ENCODE measurements at places on chromosomes 1 and 21.

DNA sequence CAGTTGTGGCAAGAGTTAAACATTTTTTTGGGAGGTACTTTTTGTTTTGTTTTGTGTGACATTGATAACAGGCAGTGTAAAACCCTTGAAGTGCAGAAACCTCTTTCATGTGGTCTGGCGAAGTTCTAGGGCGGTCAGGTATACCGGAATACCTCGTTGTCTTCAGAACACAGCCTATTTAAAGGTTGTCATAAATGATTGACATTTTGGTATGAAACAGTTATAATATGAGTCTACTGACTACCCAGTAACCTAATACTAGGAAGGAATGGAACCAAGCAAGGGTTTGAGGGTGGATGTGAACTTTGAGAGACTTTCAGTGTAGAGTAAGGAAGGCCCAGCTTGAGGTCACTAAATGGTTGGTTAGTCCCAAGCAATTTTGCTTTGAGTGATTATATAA is 40.5 kb downstream of the PATJ start:
- peak; percentile 24 for DNase-seq

GRCh38 chr1:9960706-9961562 is 17.7 kb downstream of the NMNAT1 start:
- DNase-seq, result no peak

- DNase-seq, result no peak
Measured at GRCh38 chr1:194476872-194477271, 1290.5 kb upstream of the B3GALT2 start.

- no peak for DNase-seq
Measured at GRCh38 chr21:40633048-40633447, 213.9 kb downstream of the DSCAM start.

- DNase-seq, result no peak
Measured at GRCh38 chr1:197944485-197944884, 27.3 kb downstream of the LHX9 start.

DNA sequence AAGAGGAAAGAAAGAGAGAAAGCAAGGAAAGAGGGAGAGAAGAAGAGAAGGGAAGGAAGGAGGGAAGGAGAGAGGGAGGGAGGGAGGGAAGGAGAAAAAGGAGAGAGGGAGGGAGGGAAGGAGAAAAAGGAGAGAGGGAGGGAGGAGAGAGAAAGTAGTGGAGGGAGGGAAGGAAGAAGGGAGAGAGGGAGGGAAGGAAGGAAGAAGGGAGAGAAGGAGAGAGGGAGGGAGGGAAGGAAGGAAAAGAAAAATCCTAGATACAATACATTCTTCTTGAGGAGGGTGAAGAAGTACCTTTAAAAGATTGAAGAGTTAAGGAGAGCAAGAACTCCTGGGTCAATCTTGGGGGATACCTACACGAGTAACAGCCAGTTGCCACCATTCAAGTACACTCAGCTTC is 29.2 kb downstream of the MCOLN2 start:
- DNase-seq, result no peak

GRCh38 chr1:160211046-160211790 is 6.0 kb downstream of the PEA15 start:
- no peak for DNase-seq

DNA sequence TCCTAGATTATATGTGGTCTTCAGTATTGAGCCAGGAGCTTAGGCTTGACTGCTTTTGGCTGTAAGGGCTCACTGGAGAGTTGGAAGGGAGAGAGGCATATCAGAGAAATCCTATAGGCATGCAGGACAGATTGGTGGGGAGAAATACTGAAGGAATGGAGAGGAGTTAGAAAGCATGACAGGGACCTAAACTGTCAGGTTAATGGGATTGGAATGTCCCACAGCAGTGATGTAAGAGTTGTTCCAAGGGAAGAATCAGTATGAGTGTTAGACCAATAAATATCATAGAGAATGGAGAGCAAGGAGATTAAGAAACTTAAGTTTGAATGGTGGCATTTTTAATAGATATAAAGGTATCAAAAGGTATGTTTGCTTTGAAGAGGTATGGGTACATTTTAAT is 39.7 kb downstream of the SLC35A3 start:
- no peak for DNase-seq

DNA sequence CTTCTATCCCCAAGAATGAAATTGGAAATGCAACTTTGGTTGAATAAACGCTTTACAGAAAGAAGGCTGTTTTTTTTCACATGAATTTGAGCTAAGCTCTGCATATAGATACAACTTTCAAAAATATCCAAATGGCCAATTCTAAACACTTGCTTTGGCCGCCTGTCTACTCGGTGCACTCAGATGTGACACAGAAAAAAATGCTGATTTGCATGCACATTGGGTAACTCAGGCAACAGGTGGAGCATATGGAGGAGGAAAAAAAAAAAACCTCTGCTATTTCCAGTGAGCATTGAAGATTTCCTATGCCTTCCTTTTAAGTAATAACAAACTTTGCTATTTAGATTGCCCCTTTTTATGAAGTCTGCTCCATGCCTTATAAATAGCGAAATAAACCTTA is 262.5 kb downstream of the GRIK1 start:
- DNase-seq, result no peak

- DNase-seq, result no peak
Measured at GRCh38 chr1:228994676-228995594, 259.7 kb downstream of the RHOU start.

- DNase-seq, result no peak
Measured at GRCh38 chr1:109725510-109725909, 13.5 kb downstream of the GSTM5 start.

DNA sequence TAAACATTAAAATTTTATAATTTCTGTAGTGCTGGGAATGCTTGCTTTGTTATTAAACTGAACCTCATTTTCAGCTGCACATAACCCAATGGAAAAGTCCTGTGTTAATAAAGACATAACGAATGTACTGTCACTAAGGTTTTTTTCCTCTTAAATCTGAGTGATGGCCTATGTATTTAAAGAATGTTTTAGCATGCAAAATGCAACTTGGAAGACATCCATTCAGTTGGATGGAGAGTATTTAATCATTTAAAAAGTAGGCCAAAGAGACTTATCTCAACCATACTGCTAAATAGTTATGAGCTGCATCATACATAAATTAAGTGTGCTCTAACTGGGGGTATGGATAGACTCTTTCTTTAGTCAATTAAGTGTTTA is 48.5 kb downstream of the RWDD3 start:
- DNase-seq, result no peak

GRCh38 chr1:206551986-206552326 is 44.6 kb downstream of the RASSF5 start:
- DNase-seq, result peak; percentile 67

DNA sequence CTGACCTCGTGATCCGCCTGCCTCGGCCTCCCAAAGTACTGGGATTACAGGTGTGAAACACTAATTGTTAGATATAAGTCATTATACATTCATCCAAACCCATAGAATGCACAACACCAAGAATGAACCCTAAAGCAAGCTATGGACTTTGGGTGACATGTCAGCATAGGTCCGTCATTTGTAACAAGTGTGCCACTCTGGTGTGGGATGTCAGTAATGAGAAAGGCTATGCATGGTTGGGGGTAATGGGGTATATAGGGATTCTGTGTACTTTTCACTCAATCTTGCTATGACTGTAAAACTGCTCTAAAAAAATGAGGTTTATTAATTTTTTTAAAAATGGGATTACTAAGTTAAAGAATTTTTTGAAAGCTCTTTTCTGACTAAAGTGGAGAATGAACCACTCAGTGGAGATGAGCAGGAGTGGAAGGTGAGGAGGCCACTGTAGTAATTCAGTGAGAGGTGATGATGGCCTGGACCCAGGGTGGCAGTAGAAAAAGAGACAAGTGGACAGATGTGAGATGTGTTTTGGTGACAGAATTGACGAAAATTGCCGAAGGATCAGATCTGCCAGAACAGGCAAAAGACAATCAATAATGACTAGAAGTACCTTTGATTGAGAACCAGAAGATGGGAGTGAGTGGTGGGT is 21.3 kb upstream of the S1PR1 start:
- no peak for DNase-seq

DNA sequence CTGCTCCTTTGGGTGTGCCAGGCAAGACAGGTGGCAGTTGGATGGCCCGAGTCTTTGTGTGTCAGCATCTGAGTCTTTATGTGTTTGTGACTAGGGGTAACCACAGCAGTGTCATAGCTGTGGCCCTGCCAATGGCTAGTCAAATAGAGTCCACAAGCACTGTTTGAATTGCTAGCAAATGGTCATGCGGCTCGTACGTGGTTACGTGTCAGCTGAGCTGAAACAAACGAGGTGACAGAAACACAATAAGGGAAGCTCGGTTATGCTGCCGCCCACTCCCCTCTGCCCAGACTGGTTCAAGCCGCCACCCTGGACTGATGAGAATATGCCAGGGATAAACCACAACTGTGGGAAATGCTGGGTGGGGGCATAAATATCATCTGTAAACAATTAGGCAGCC is 174.3 kb upstream of the LMO4 start:
- no peak for DNase-seq

DNA sequence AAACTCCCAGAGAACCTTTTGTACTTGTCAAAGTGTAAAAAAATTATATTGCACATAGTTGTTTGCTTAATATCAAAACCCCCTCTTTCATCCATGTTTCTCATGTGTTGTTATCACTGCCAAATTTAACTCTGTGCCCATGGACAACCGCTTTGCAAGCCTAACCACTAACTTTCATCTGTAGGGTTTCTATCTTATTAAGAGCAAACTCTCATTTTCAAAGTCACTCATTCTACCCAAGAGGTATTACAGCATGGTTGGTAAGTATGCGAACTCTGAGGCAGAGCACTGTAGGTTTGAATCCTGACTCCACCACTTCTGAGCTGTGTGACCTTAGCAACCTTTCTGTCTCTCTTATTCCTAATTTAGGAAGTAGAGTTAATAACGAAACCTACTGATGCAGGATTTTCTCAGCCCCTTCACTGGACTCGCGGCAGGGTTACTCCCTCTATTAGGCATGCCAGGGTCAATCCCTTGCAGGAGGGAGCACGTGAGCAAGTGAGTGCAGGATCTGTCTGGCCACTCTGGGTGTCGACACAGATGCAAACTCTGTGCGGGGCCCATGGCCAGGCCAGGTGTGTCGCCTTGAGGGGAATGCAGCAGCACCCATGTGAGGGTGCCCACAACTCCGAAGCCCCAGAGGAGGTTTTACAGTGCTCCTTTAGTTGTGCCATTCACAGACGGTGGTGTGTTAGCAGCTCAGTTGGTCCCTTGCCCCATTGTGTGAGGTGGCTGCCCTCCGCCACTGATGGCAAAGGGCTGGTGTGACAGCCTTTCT is 361.5 kb upstream of the ADGRL2 start:
- no peak for DNase-seq

DNA sequence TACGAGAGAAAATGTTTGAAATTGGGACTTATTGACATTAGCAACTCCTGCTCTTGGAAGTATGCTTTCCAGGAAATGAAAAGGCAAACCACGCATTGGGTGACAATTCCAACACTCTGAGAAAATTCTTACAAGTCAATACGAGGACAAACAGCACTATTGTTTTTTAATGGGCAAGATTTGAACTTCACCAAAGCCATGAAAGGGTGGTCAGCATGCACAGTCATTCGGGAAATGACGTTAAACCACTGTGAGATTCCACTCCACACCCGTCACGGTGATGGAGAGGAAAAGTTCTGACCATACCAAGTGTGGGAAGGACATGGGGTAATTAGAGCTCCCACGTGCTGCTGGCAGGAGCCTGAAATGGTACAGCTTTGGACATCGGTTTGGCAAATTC is 12.2 kb upstream of the PRXL2B start:
- DNase-seq, result no peak

DNA sequence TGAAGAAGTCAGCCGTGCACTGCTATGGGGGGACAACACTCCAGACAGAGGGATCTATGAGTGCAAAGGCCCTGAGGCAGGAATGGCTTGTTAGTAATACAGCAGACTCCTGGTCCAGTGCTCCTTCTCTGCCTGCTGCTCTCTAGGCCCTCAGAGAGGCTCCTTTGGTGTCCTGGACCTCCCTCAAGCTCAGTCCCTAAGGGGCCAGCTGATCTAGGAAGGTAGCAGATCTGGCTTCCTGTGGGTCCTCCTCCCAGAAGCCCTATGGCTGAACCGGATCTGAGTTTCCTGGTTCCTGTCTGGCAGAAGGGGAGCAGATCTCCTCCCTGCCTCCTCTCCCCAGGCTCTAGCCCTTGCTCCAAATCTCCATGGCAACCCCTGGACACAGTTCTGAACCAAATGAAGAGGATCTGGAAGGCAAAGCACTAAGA is at the start of gene LDLRAD2:
TSS of gene LDLRAD2 (plus strand) at position 391 of the 431 bp plus-strand sequence. CDS start 187 bp downstream, outside the sequence.
- no peak for DNase-seq

DNA sequence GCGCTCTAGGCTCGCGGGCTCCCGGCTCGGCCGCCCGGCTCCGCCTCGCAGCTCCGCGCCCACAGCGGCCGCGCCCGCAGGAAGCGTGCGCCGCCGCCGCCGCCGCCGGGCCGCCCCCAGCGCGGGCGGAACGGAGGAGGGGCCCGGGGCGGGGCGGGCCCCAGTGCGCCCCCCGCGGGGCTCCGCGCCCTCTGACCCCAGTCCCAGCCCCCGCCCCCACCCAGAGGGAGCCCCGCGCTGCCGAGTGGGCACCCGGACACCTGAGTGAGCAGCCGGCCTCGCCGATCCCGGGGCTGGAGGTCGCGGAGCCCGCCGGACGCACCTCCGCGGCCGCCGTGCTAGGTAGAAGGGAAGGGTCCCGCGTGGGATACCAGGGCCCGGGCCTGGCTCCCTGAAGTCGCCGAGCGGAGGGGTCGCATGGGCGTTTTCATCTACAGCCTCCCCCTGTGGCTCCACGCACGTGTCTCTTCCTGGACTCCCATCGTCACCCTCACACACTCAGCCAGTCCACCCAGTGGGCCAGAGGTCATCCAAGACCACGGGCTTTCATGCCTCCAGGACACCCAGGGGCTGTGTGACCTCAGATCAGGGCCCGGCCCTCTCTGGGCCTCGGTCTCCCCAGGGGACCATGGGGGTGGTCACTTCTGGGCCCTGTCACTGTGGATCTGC is at the start of gene SDC3:
TSS of gene SDC3 (minus strand) at position 63 of the 669 bp plus-strand sequence. CDS start 172 bp downstream, outside the sequence.
- DNase-seq, result no peak

GRCh38 chr21:26739189-26739588 is 106.0 kb downstream of the ADAMTS1 start:
- DNase-seq, result no peak

GRCh38 chr1:111199329-111199728 is 1.1 kb downstream of the DENND2D start:
- no peak for DNase-seq

GRCh38 chr1:87196110-87196827 is 132.4 kb upstream of the LMO4 start:
- no peak for DNase-seq

- no peak for DNase-seq
Measured at GRCh38 chr1:8427493-8427892, 109.6 kb downstream of the SLC45A1 start.

- no peak for DNase-seq
Measured at GRCh38 chr1:165884690-165885304, 57.4 kb downstream of the UCK2 start.

- DNase-seq, result no peak
Measured at GRCh38 chr1:241822846-241823245, 25.2 kb upstream of the EXO1 start.

GRCh38 chr21:17438635-17439034 is 74.2 kb upstream of the CXADR start:
- no peak for DNase-seq

- no peak for DNase-seq
Measured at GRCh38 chr1:160777486-160778089, 18.4 kb upstream of the LY9 start.

GRCh38 chr1:233570216-233570615 is 43.7 kb upstream of the KCNK1 start:
- no peak for DNase-seq

GRCh38 chr1:159122005-159122621 is 45.5 kb upstream of the AIM2 start:
- no peak for DNase-seq
